Fibroblast of lung (primary cell): ENCODE measurements at places on chromosomes 1 and 21. TPM values are rescaled to one million over a fixed set of nuclear protein-coding genes. Genes with fewer than 3 reads are reported as not detected.

GRCh38 chr1:116203920-116204319, 92.7 kb downstream of the MAB21L3 start:
- no peak overlapping the region for H3K27ac ChIP-seq
- DNase-seq, result peak; percentile 2
- H3K27me3 ChIP-seq, result peaks cover 8% of the 10 kb centered on the region
- H3K4me1 ChIP-seq, result no peaks in the 10 kb centered on the region

DNA sequence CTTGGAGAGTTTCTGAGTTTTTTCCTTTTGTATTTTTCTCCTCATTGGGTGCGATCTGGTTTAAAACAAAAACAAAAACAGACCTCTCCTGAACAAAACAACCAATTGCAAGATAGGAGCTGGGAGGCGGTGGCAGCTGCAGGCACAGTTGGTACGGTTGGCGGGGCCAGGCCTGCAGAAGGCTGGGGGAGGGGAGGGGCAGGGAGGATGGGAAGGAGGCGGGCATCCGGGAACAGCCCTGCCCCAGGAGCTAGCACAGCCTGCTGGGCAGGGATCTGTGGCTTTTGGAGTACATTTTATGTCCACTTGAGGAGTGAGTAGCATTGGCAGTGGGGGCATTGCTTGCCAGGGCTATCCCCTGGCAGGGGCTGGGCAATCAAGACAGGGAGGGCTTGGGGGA, 5.2 kb downstream of the CAPN9 start:
- peaks cover 3% of the 10 kb centered on the region for H3K4me1 ChIP-seq
- no peak overlapping the region for H3K27ac ChIP-seq
- no peaks in the 10 kb centered on the region for H3K36me3 ChIP-seq
- H3K4me3 ChIP-seq, result no peak overlapping the region
- peaks cover 3% of the 10 kb centered on the region for H3K27me3 ChIP-seq
- no peak for DNase-seq

DNA sequence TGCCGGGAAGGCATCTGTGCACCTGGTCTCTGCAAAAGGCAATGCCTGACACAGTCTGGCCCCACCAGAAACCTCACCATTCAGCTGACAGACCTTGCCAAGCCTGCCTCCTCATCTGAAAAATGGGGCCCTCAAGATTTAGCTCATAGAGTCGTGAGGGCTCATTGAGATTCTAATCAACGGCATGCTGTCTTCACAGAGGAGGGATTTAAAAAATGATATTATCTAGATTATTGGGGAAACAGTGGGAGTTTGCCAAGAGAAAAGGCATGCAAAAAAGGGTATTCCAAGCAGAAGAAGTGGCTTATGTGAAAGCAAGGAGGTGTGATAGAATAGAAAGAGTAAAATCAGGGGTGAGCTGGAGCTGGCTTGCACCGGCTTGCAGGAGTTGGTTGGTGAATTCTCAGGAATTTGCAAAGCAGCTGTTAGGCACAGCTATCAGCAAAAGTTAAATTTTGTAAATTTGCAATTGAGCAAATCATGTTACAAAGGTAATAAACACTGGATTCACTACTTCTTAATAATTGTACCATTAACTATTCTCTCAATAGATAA, 91.7 kb upstream of the WNT4 start:
- DNase-seq, result no peak
- H3K36me3 ChIP-seq, result no peaks in the 10 kb centered on the region
- H3K4me1 ChIP-seq, result no peaks in the 10 kb centered on the region

DNA sequence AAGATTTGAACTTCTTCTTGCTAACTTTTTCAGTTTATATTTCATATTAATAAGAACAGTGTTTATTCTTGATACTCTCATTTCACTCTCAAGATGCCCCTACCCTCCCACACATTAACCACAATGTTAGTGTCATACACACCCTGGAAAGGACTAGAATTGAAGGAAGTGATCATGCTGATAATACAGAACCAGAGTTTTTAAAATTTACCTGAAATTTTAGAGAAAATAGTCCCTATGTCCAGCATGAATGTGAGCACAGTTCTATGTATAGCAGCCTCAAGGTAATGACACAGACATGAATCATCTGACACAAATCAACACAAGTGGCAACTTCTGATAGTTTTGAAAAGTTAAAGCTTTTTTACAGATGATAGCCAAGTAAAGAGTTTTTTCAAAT, 26.0 kb downstream of the RGS1 start:
- peak; percentile 33 for DNase-seq
- H3K27me3 ChIP-seq, result no peaks in the 10 kb centered on the region
- H3K36me3 ChIP-seq, result no peaks in the 10 kb centered on the region

- peaks cover 29% of the 10 kb centered on the region for H3K27me3 ChIP-seq
- H3K36me3 ChIP-seq, result no peaks in the 10 kb centered on the region
- H3K27ac ChIP-seq, result no peak overlapping the region
- no peaks in the 10 kb centered on the region for H3K4me1 ChIP-seq
Measured at GRCh38 chr1:22563671-22564602, 648 bp downstream of the EPHA8 start.

DNA sequence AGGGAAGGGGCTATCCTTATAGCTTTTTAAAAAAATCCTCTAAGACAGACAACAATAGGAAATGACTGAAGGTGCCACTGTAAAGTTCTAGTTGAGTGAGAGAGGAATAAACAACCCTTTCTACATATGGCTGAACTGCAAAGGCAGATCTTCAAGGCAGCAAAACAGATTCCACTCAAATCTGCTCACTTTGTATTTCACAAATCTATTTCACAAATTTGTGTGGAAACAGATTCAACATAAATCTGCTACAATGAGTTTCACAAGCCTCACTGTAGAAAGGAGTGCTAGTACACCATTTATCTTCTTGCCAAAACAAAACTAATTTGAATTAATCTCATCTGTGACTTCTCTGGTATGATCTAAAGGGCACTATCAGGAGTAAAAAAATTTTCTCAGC, 451.3 kb downstream of the PLA2G4A start:
- DNase-seq, result no peak
- H3K27me3 ChIP-seq, result no peaks in the 10 kb centered on the region
- no peak overlapping the region for H3K4me3 ChIP-seq
- no peak overlapping the region for H3K27ac ChIP-seq
- H3K4me1 ChIP-seq, result no peaks in the 10 kb centered on the region
- no peaks in the 10 kb centered on the region for H3K36me3 ChIP-seq

DNA sequence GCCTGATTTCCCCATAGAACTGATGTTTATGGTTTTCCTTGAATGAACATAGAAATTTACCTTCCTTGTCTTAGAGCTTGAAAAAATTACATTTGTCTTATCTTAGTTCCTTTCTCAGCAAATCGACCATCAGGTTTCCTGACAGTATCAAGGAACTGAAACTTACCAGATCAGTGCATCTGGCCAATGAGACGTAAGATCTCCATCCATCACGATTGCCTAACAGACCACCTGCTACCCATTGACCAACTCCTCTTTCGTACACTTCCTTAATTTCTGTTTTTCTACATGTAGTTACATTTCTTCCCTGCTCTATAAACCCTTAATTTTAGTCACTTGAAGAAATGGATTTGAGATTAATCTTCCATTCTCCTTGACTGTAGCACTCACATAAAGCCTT, 57.4 kb upstream of the TMPRSS15 start:
- H3K36me3 ChIP-seq, result no peaks in the 10 kb centered on the region
- H3K27ac ChIP-seq, result no peak overlapping the region
- H3K4me3 ChIP-seq, result no peak overlapping the region

GRCh38 chr1:79741720-79742421, 735.3 kb upstream of the ADGRL4 start:
- no peaks in the 10 kb centered on the region for H3K36me3 ChIP-seq
- no peaks in the 10 kb centered on the region for H3K4me1 ChIP-seq
- DNase-seq, result no peak
- no peak overlapping the region for H3K27ac ChIP-seq
- H3K4me3 ChIP-seq, result no peak overlapping the region

DNA sequence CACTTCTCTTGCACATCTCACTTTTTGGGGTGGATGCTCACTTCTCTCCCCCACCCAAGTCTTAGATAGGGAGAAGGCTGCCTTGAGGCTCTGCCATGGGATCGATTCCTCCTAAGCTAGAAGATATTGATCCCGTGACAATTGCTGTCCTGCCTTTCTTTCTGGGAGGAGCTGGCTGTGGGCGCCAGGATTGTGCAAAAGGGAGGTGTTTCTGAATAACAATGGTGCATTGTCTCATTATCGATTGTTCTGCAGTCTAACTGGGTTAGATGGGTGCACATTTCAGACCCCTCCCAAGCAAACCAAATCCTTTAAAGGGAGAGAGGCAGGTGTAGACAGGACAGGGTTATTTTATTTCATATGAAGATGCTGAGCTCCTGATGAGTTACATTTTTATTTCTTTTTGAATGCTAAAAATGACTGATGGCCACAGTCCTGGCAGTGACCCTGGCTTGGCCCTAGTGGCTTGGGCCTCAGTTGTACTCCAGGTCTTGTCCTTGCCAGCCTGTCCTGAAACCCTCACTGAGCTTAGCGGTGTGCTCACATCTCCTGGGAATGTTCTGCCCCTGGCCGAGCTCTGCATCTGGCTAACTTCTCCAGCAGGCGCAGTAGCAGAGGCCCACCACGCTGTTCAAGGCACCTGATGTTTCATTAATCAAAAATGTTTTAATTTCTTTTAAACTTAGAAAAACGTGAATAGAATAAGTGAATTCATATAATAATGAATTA, 99.0 kb upstream of the KAZN start:
- H3K4me3 ChIP-seq, result no peak overlapping the region
- H3K27me3 ChIP-seq, result no peaks in the 10 kb centered on the region
- H3K27ac ChIP-seq, result no peak overlapping the region
- no peak for DNase-seq
- no peaks in the 10 kb centered on the region for H3K36me3 ChIP-seq
- no peaks in the 10 kb centered on the region for H3K4me1 ChIP-seq

DNA sequence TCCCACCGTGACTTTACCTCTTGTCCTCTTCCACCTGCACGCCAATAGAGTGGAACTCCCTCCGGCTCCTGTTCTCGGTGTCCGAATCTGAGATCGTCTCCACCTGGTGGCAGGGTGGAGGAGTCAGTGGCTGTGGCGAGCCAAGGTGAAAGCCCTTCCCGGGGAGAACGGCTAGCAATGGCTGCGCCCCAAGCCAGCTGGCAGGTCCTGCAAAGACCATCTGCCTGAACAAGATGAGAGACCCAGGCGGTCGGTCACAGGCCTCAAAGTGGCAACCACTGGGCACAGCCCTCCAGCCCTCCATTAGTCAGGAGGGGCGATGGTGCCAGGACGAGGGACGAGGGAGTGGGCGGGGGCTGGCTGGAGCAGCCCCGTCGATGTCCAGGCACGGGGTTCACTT, 25.4 kb upstream of the SMIM12 start:
- no peak overlapping the region for H3K4me3 ChIP-seq
- no peak overlapping the region for H3K27ac ChIP-seq
- peaks cover 17% of the 10 kb centered on the region for H3K27me3 ChIP-seq

DNA sequence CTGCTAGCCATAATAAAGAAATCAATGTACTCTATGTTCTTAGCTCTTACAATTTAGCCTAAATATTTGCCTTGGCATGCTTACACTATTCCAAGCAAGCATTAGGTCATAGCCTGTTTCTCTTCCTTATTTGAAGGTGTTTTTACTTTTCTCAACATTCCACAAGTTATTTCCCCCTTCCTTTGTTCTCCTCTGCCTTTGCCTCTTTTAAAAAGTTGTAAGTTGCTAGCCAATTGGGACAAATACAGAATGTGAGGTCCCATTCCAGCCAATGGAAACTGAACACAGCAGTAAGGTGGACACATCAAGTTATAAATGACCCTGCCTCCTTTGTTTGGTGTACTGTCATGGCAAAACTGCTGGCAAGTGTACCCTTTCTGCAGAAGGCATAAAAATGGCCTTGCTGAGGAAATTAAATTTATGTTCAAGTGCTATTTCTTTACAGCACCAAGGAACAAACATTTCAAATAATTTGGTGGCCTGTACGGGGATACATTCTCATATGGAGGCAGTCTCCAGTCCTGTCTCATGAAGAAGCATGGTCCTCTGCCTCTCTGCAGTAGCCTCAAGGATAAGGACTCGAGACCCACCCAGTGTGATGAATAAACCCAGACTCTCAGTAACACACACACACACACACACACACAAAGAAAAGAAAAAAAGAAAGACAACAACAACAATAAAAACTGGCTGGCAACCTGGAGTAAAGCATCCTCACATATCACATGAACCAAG, 28.8 kb upstream of the FMO1 start:
- H3K36me3 ChIP-seq, result no peaks in the 10 kb centered on the region
- H3K4me1 ChIP-seq, result peaks cover 16% of the 10 kb centered on the region
- no peaks in the 10 kb centered on the region for H3K27me3 ChIP-seq
- peak; percentile 71 for DNase-seq
- H3K27ac ChIP-seq, result peak overlapping the region; percentile 70
- no peak overlapping the region for H3K4me3 ChIP-seq

DNA sequence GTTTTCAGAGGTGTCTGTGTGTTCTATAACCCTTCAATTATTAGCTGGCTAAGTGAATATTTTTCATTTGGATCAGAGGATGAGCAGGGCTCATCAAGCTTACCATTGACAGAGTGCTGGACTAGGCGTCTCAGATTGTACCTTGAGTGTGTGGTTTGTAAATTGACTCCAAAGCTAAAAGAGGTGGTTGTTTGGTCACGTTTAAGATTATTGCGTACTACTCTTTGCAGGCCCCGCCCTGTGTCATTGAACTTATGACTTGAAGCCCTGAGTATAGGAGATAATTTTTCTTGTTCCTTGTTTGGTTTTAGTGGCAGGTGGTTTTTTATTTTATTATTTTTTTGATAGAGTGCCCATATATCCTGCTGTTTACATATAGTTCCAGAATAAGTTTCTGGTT, 17.7 kb downstream of the MRPS6 start:
- peaks cover 7% of the 10 kb centered on the region for H3K36me3 ChIP-seq
- no peak for DNase-seq
- no peaks in the 10 kb centered on the region for H3K27me3 ChIP-seq
- no peaks in the 10 kb centered on the region for H3K4me1 ChIP-seq

DNA sequence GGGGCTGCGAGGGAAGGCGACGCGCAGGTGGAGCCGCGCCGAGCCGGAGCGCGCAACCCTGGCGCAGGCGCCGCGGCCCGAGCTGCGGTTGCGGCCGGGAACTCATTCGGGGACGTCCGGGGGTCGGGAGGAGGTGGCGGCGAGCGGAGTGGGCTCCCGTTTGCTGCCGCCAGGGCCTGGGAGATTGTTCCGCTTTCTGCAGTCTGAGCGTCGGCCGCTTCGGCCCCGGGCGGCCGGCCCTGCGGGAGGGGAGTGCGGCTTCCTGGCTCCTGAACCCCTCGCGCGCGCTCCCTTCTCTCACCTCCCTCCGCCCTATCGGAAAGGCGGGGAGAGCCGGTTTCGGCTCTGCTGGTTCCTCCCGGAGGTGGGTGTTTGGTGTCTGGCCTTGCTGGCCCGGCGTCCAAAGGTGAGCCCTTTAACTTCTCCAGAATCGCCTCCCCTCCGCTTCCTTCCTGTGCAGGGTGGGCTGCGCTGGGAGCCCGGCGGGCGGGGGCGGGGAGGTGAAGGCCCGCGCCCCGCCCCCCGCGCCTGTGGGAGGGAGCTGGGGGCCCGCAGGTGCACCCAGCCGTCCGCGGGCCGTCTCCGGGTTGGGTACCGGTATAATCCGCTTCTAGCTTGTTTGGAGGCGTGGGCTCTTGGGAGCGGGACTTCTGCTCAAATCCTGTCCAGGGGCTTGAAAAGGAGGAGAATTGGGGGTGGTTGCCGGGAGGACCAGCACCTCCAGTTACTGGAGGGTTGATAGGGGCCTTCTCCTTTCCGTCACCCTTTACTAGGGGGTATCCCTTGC, 683 bp downstream of the LRRC8D start:
- no peaks in the 10 kb centered on the region for H3K4me1 ChIP-seq
- no peaks in the 10 kb centered on the region for H3K27me3 ChIP-seq
- DNase-seq, result peak; percentile 20
- H3K4me3 ChIP-seq, result peak overlapping the region; percentile 65

The FCRL4 gene
- total RNA-seq, result not detected in 2 replicates

The SERINC2 gene
- total RNA-seq, result 6.7 and 28.4 TPM in 2 replicates

The KRTAP13-2 gene
- not detected in 2 replicates for total RNA-seq

The ITLN1 gene
- total RNA-seq, result under 0.01 TPM in 1 of 2 replicates, not detected in the other

The C1QTNF12 gene
- 1.0 and 4.1 TPM in 2 replicates for total RNA-seq

The FNBP1L gene
- 3.0 and 11.6 TPM in 2 replicates for total RNA-seq

The TUT4 gene
- 33.6 and 37.5 TPM in 2 replicates for total RNA-seq
